ENCODE measurements at places on chromosomes 5 and 9.

DNA sequence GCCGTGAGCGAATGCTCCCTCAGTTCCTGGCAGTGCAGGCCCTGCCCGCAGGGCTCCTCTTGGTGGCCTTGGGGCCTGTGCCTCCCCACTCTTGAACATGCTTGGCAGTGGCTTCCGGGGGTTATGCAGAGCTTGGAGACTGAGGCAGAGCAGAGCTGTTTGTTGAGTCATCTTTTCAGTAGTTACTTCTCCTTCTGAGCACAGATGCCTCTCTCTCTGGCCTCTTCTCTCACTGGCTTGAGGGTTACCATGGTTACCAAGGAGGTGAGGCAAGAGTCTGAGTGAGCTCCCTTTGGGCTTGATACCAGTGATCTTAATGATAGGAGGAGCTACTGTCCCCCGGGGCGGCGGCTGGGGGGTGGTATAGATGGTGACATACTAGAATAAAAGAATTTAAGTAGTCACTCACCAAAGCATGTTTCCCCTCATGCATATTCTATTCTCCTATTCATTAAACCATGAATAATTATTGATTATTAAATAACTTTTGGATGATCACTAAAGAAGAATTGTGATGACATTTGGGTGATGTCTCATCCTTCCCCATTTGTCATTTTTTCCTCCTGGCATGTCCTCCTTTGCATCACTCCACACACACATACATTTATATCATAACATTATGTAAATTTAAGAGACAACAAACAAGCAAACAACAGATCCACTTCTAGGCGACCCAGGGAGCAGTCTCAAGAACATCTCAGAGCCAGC, 111.1 kb downstream of the ARHGAP26 start:
- peak; percentile 52 for DNase-seq

DNA sequence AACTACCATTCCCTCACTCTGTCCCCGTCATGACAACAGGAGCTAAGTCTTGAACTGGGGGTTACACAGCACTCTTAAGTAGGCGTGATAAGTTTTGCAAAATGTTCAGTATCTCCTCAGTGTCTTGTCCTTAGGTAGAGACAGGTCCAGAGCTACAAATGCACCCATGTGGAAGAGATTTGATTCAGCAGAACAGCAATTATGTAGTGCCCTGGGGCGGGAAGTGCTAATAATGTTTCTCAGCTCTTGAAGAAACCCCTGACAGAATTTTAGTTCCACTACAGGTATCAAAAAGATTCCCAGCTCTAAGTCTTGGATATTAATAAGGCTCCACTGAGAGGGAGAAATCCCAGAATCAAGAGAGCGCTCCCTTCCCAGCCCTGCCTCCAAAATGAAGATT, 49.6 kb downstream of the DCP2 start:
- no peak for DNase-seq

DNA sequence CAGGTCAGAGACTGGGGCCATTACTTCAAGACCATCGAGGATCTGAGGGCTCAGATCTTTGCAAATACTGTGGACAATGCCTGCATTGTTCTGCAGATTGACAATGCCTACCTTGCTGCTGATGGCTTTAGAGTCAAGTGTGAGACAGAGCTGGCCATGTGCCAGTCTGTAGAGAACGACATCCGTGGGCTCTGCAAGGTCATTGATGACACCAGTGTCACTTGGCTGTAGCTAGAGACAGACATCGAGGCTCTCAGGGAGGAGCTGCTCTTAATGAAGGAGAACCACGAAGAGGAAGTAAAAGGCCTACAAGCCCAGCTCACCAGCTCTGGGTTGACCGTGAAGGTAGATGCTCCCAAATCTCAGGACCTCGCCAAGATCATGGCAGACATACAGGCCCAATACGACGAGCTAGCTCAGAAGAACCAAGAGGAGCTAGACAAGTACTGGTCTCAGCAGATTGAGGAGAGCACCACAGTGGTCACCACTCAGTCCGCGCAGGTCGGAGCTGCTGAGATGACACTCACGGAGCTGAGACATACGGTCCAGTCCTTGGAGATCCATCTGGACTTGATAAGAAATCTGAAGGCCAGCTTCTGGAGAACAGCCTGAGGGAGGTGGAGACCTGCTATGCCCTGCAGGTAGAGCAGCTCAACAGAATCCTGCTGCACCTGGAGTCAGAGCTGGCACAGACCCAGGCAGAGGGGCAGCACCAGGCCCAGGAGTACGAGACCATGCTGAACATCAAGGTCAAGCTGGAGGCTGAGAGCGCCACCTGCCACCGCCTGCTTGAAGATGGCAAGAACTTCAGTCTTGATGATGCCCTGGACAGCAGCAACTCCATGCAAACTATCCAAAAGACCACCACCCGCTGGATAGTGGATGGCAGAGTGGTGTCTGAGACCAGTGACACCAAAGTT, 9.3 kb downstream of the NIPBL start:
- DNase-seq, result no peak

- DNase-seq, result no peak
Measured at GRCh38 chr9:131012396-131012917, 3.5 kb downstream of the LAMC3 start.

- DNase-seq, result no peak
Measured at GRCh38 chr9:121393318-121393717, 23.3 kb upstream of the STOM start.

Data from C1 segment of cervical spinal cord (tissue), 14 donors.